ENCODE measurements at places on chromosomes 7 and 10. TPM values are rescaled to one million over a fixed set of nuclear protein-coding genes. Genes with fewer than 3 reads are reported as not detected.

The MKI67 gene
- total RNA-seq: 241 TPM

DNA sequence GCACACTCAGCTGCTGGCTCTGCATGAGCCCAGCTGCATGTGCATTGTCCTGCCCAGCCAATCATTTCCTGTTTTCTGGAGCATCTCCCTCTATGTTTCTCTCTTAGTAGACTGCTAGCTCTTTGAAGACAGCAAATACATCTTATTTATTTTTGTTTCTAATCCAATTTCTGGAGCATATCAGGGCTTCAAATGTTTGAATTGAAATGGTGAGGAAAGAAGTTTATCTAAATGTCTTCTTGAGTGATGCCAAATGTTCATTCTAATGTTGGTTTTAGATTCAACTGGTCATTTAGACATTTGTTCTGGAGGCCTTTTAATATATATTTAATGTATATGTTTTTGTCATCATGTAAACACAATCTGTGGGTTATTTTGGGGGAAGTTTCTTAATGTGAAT lies 141.9 kb downstream of the DNAJB9 start:
- no peak for DNase-seq

GRCh38 chr10:4850397-4850796 lies 24.4 kb downstream of the AKR1E2 start:
- DNase-seq: no peak

DNA sequence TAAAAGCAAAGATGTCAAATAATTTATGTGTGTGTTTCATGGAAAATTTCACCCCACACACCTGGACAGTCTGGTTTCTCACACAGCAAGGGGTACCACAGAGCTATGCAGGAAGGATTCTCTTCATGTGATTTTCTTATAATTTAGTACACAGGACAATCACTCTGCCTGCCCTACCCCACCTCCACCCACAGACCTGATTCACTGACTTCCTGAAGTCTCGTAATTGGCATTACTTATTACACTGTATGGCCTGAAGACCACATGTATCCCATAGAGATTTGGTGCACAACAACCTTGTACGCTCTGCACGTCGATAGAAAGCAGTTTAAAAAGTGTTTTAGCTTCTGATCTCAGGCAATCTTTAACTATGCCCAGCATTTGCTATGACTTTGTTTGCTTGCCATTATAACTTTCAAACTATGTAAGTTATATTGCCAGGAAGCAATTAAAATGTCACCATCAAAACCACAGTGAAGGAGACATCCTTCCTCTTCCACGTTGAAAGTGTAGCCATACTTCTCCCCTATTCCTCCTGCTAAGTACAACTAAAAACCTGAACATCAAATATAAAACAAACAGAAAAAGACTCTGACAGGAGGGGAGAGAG lies 279.4 kb upstream of the IMMP2L start:
- DNase-seq: no peak

- DNase-seq: no peak
Measured at GRCh38 chr7:137462074-137462715, 118.7 kb upstream of the PTN start.

DNA sequence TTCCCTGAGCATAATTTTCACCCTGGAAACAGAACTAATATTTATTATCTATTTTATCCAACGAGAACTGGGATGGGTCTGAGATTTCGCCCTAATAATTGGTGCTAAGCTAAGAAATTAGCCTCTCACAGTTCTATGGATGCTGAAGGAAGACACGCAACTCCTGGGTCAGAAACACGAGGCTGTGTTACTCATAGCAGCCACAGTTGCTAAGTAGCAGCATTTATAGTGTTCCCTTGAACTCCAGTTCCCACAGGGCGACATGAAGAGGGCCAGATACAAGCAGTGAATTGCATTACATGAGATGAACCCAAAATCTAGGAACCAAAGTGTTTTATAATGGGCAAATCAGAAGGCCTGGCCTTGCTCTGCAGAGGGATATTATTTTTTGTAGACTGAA lies 109.8 kb upstream of the AGR3 start:
- DNase-seq: no peak

The EPDR1 gene
- 0.51 TPM for total RNA-seq

GRCh38 chr7:147308539-147308938 lies 1191.9 kb downstream of the CNTNAP2 start:
- DNase-seq: no peak

GRCh38 chr10:77207828-77208185 lies 429.8 kb downstream of the KCNMA1 start:
- no peak for DNase-seq

The LMOD2 gene
- total RNA-seq: not detected

GRCh38 chr7:26390016-26390415 lies 98.4 kb downstream of the SNX10 start:
- no peak for DNase-seq

DNA sequence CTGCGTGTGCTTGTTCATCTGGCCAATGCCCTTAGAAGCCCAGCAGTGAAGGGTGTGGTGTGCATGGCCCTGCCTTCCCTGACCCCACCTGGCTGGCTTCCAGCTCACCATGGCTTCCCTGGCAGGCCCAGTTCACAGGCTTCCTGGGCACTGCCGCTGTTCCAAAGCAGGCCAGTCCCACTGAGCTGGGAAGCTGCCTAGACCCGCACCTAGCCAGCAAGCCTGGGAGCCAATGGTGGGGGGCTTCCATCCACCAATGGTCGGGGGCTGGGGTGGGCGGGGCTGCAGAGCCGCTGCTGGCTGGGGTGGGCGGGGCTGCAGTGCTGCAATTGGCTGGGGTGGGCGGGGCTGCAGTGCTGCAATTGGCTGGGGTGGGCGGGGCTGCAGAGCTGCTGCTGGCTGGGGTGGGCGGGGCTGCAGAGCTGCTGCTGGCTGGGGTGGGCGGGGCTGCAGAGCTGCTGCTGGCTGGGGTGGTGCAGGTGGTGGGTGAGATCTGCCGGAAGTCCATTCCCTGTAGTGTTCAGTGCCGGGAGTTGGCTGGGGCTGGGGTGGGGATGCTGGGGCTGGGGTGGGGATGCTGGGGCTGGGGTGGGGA lies 12.4 kb downstream of the CALY start:
- peak; percentile 83 for DNase-seq

The FBXL13 gene
- 0.45 TPM for total RNA-seq

- DNase-seq: no peak
Measured at GRCh38 chr7:153107826-153108225, 348.3 kb downstream of the ACTR3B start.

- DNase-seq: no peak
Measured at GRCh38 chr7:135768064-135768463, 19.5 kb upstream of the FAM180A start.

The NOS3 gene
- total RNA-seq: 10.4 TPM

The AMPH gene
- total RNA-seq: not detected

The TRIM73 gene
- total RNA-seq: 3.6 TPM

- DNase-seq: no peak
Measured at GRCh38 chr10:89744026-89744425, 42.6 kb downstream of the KIF20B start.

DNA sequence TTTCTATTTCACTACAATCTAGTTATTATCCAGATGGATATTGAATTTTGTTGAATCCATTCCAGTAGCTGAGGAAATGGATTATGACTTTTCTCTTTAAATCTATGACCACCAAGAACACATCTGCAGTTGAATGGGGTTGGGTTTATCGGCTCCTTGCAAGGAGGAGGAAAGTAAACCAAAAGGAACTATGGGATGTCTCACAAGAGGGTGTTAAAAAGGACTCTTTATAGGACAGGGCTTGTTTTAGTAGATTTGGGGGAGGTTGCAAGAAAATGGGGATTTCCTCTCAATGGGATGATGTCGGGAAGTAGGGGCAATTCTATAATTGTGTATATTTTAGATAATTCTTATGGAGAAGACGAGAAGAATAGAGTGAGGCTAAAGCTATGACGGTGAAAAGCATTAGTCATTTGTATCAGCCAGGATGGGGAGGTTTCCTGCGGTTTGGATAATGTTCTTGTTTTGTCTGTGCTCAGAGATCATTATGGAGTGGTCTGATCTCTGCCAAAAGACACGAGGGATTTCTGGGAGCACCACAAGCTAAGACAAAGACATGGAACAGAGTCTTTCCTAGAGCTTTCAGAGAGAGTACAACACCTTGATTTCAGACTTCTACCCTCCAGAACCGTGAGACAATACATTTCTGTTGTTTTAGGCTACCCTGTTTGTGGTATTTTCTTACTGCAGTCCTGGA lies 5.3 kb upstream of the LRRC61 start:
- no peak for DNase-seq

Data from activated CD4-positive, alpha-beta memory T cell treated with anti-CD3 and anti-CD28 coated beads for 36 hours (primary cell).